T-helper 1 cell (primary cell): ENCODE measurements at places on chromosomes 1 and 21.

- DNase-seq: peak; percentile 89
Measured at GRCh38 chr1:161098210-161099068, at the start of gene KLHDC9. KLHDC9 (plus strand) TSS chr1:161098361; CDS start chr1:161098536, 175 bp downstream.

DNA sequence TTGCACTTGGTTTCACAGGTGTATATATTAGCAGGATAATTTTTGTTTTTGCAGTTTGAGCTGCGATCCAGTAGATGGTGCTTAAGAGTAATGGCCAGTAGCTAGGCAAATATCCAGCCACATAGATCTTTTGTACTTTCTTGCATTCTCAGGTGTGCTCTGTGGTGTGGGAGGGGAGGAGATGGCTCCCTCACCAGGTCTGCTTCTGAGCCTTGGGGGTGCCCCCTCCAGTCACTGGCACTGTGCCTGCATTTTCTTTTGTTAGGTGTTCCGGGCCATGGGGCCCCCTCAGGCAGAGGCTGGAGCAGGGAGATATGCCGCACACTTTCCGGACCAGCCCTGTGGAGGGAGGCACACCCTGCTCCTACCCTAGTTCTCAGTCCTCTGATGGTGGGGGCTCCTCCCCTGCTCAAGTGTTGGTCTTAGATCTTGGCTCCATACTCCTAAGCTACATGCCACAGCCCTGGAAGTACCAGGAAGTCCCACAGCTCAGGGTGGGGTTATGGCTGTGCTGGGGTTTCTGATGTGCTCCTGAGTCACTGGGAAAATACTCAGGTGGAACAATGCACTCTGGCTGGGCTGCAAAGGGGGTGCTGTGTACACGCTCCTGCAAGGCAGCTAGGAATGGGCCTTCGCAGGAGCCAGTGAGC, 197.6 kb upstream of the DMRTA2 start:
- no peak for DNase-seq

DNA sequence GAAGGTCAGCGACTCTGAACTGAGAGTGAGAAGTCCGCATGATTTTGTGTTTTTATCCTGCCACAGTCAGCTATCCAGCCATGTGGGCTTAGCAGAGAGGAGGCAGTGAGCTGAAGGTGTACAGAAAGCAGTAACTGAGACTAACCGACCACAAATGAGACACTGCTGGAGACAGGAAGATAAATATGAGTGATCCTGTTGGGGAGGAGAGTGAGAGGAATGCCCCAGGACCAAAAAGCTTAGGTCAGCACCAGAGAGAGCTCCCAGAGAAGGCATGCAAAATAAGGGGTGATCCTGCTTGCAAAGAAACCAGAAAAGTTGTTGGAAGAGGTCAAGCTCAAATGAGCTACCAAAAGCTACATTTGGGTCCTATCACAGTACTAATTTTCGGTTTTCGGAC, 63.7 kb downstream of the HLCS start:
- DNase-seq: no peak

DNA sequence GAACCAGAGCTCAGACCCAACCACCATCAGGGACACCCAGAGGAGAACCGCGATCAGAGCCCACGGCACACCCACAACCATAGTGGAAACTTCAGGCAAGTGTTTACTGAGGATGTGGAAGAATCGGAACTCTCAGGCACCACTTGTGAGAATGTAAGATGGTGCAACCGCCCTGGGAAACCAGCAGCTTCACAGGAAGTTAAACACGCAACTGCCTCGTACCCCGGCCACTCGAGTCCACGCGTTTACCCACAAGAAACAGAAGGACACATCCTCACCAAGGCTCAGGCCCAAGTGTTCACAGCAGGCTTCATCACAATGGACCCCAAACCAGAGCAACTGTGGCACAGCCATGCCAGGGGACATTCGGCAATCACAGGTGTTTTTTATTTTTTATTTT, 51.4 kb upstream of the COL6A2 start:
- DNase-seq: no peak

GRCh38 chr1:174036204-174036603, 14.0 kb upstream of the RC3H1 start:
- DNase-seq: no peak

- no peak for DNase-seq
Measured at GRCh38 chr1:14910984-14911721, 242.4 kb upstream of the TMEM51 start.

DNA sequence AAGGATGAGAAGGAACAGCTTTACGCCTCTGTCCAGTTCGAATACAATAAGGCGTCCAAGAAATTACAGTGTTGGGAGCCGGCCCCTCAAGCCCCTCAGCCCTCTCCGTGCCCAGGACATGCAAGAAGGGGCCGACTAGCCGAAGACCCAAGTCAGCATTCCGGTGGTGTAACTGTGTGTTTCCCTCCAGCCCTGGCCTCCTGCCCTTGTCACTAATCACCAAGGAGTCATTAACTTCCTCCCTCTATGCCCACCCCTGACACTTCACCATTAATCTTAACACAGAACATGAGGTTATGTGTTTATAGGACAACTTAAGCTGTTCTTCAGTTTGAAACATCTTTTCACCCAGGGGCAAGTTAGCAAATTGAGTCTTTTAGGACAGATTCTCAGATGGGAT, 16.4 kb upstream of the C4BPB start:
- no peak for DNase-seq

DNA sequence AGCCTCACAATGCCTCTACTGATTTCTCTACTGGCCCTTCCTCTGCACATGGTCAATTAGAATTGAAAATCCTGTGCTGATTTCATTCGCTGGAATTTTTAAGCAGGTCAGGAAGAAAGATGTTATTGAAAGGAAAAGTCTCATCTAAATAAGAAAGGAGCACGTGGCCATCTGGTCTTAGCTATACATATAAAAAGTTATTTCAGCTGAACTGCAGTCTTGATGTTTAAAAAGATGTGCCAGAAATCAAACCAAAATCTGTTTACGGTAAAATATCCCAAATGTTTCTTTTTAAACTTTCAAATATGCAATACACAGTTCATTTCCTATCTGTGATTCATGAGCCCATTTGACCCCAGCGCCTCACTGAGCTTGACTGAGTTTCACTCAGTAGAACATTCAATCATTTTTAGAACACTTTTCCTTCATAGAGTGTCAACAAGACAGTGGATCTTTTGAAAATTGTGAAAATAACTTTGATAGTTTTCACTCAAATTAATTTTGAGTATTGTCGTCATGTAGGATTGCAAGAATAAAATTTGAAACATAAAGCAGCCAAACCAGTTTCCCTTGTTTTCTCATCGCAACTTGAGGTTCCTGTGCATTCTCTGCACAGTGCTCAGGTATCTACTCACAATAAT, 293.6 kb downstream of the PTPRC start:
- DNase-seq: no peak

DNA sequence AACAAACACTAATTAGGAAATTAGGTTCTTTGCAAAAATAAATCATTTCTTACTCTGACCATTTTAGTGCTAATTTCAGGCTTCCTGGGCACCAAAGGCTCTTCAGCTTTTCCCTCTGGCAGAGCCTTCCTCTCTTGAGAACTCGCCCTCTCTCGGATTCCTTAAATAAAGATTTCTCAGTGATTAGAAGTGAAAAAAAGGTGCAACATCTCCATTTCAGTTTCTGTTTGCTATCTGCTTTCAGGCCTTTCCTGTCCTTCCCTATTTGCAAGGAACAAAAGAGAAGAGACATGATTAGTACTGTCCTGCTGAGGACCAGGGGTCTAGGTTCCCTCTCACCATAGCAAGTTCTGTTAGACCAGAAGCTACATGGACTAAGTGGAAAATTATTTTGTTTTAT, 27.8 kb upstream of the CACYBP start:
- no peak for DNase-seq

DNA sequence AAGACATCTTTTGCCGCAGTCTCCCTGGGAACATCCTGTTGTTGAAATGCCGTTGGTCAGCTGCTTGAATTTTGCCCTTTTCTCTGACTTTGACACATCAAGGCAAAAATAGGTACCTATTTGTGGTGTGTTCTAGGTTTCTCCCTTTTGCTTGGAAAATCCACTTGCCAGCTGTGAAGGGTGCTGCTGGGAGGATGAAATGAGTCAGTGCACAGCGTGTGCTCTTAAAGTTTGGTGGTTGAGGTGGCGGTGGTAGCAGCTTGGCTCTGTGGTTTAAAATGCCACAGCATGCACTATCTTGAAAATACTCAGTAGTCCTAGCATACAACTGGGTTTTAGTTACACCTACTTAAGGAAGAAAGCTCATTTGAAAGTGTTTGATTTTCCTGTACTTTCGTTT, 183.8 kb downstream of the DHRS3 start:
- peak; percentile 88 for DNase-seq

- DNase-seq: no peak
Measured at GRCh38 chr21:36203603-36203889, 46.9 kb downstream of the DOP1B start.

GRCh38 chr1:202259705-202260104, 66.1 kb downstream of the LGR6 start:
- no peak for DNase-seq

DNA sequence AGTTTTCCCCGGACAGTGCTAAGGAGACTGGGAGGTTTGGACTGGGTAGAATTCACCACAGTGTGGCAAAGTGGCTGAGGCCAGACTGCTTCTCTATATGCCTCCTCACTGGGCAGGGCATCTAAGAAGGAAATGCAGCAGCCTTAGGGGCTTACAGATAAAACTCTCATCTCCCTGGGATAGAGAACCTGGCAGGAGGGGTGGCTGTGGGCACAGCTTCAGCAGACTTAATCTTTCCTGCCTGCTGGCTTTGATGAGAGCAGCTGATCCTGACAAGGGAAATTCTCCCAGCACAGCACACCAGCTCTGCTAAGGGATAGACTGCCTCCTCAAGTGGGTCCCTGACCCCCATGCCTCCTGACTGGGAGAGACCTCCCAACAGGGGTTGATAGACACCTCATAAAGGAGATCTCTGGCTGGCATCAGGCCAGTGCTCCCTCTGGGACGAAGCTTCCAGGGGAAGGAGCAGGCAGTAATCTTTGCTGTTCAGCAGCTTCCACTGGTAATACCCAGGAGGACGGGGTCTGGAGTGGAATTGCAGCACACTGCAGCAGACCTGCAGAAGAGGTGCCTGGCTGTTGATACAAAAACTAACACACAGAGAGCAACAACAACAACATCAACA, 25.2 kb downstream of the KIFAP3 start:
- no peak for DNase-seq

DNA sequence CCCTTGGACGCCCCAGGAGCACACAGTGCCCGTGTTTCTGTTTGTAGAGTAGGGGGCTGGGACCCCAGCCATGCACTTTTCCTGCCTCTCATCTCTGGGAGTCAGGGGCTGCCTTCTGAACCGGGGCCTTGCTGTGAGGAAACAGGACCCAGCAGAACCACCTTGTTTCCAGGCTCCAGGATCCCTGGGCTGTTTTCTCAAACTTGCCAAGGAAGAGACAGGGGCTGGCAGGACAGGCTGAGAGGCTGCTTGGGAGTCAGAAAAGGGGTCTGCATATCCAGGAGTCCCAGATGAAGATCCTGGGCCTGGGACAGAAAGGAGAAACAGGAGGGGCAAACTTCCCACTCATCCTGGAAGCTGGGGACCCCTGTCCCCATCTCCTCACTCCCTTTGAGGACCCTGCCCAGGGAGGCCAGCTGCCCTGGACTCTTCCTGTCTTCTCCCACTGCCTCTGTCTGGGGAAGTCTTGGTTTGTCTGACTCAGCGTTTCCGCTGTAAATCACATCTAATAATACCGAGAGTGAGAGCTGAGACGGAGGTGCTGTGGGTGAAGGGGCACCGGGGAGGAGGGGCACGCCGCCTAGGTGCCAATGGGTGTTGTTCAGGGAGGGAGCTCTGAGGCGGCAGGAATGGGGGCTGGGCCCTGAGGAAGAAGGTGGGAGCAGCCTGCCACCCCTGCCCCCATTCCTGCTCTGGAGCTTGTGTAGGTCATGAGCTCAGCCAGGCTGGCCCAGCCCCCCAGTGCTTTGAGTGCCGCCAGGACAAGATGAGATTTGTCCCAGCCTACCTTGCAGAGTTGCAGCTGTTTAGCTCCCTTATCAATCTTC, 16.7 kb downstream of the POU3F1 start:
- DNase-seq: no peak

- DNase-seq: no peak
Measured at GRCh38 chr1:94876362-94876761, 50.5 kb downstream of the CNN3 start.

- no peak for DNase-seq
Measured at GRCh38 chr1:61864489-61864888, 122.2 kb downstream of the PATJ start.

DNA sequence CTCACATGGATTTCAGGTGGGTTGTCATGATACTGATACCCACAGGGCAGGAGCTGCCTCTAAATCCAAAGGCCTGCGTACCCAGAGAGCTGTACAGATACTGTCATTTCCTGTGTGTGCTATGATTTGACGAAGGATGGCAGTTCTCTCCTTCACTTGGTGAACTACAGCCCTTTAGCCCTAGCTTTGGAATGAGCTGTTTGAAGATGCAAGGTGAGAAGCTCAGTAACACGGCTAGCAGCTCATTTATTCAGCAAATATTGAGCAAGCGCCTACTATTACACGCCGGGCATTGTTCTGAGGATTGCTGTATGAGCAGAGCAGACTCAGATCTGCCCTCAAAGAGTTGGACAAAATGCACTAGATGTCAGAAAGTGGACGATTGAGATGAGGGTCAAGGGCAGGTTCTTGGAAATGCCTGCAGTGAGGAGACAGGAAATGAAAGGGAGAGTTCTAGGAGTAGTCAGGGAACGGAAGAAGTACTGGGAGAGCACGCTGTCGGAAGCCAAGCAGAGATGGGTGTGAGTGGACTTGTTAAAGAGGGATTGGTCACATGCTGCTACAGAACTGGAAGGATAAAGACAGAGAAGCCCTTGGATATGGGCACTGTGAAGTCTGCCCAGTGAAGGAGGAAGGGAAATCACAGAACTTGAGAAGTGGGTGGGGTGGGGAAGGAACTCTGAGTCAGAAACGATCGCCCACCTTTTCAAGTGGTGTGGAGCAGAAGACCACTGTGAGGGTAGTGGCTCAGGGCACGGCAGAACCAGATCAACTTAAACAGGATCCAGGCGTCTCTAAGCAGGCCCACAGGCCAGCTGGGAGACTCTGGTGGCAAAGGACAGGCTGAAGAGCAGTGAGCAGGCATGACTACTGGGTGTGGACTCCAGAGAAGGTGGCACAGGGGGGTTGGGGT, 7.1 kb downstream of the PTGFRN start:
- DNase-seq: no peak

DNA sequence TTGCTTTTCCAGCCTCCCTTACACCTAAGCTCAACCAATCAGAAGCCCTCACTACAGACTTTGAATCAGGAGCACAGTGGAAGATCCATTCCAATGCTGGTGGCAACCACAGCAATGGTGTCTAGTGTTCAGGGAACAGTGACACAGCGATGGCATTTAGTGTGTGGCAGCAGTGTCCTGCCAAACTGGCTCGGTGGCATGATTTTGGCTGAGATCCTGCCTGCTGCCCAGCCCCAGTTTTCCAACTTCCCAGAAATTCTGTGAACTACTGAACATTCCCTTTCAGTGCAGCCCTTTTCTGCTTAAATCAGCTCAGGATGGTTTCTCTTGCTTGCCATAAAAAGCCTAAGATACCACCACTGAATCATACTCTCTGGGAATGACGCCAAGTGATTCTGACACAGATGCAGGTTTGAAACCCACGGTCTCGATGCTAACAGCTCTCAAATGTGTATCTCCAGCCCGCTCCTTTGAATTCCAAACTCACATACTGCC, 8.8 kb downstream of the ASAP3 start:
- no peak for DNase-seq
